Thyroid gland (tissue), 4 donors: ENCODE measurements at places on chromosomes 5 and 9. TPM values are rescaled to one million over a fixed set of nuclear protein-coding genes. Genes with fewer than 3 reads are reported as not detected.

DNA sequence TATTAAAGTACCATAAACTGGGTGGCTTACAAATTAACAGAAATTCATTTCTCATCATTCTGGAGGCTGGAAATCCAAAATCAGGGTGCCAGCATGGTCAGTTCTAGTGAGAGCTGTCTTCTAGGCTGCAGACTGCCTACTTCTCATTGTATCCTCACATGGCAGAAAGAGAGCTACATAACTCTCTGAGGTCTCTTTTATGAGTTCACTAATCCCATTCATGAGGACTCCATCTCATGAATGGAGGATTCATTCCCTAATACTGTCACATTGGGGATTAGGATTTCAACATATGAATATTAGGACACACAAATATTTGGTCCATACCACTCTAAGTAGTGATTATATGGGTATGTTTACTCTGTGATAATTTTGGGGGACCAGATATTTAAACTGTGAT, 84.0 kb downstream of the ERP44 start:
- no peak for DNase-seq

DNA sequence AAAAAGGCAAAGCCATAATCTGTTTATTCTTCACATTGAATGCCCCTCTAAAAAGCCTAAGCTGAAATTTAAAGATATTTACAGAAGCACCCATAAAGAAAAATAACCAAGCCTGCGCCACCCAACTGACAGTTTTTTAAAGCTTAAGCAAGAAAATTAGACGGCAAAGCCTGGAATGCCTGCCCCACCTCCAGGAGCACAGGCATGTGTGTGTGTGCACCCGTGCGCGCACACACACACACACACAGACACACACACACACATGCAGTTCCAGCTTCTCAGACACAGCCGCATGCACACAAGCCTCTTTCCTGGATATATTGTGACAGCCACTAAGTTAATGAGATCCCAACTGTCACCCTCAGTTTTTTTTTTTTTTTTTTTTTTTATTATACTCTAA, 88.2 kb downstream of the FRMD3 start:
- peak; percentile 84 for DNase-seq

DNA sequence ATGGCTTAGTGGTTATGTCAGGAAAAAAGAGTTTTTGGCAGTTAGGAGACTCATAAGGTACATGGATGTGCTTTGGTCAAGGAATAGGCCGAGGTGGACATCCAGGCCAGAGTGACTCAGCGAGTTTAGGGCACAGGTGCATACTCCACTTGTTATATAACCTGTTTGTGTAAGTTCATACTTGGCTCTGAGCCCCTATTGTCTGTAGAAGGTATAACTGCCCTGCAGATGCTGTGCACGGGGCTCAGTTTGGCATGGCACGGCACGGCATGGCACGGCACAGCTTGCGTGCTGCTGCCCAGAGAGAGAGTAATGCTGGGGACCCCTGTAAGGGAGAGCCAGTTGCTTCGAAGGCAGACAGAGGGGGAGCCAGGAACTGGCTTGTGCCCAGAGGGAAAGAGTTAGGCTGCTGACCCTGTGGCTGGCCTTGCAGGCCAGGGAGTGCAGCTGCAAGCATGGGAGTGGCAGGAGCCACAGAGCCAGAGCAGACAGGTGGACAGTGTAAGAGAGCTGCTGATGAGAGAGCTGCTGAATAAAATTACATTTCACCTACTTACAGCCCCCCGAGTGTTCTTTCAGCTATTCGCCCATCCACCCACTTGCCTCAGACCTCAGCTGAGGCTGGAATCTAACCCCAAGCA, 32.2 kb downstream of the GCNT4 start:
- no peak for DNase-seq

GRCh38 chr5:17228821-17229291, 11.4 kb downstream of the BASP1 start:
- peak; percentile 15 for DNase-seq

GRCh38 chr5:150372639-150373038, 15.1 kb downstream of the TCOF1 start:
- no peak for DNase-seq

- no peak for DNase-seq
These were observed 119.0 kb downstream of the SV2C start for GRCh38 chr5:76202182-76202581.

DNA sequence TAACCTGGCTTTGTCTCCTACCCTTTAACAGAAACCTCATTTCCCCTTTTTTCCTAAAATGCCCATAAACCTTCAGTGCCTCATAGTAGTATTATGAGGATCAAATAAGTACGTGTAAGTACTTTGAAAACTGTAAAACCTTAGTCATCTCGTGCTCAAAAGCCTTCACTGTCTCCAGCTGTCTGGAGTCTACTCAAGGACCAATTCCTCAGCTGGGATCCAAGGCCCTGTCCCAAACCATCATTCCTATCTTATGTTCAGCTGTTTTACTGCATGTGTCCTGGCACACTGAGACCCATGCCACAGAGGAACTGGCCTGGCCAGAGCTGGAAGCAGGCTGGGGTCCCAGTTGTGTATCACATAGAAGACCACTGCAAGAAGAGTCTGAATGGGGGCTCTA, 15.9 kb downstream of the ADAMTSL1 start:
- no peak for DNase-seq

GRCh38 chr9:7130266-7130820, 372.6 kb downstream of the KDM4C start:
- no peak for DNase-seq

- DNase-seq = no peak
These were observed 67.9 kb downstream of the XRCC4 start for GRCh38 chr5:83145241-83145640.

DNA sequence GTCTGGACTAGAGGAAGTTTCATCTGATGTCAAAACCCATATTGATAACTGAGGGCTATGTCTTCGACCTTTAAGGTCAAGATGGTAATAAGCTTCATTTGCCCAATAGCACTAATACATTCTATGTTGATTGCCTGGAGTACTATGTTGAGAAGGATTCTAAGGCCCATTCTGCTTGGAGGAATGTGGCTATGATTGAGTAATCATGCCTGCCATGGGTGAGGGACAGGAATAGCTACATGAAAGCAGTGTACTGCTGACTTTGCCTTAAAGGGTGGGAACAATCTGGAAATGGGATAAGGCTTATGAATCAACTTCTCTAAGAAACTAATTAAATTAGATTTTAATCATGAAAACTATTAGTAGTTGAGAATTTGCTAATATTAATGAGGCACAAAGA, 13.6 kb downstream of the NNT start:
- DNase-seq = peak; percentile 24

DNA sequence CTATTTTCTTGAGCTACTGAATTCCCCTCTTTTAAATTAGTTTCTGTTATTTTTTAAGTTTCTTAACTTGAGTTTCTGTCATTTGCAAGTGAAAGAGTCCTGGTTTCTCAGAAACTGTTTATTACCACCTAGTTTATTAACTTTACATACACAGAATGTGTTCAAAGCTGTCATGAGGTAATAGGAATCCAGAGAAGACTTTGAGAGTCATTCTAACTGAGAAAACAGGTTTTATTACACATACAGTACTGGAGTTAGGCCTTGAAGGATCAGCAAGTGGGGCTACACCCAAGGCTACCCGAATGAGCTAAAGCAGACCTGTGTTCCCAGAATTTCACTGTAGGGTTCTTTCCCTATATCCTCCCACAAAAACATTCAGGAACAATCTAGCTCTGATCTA, 33.1 kb downstream of the FAM114A2 start:
- DNase-seq = no peak

DNA sequence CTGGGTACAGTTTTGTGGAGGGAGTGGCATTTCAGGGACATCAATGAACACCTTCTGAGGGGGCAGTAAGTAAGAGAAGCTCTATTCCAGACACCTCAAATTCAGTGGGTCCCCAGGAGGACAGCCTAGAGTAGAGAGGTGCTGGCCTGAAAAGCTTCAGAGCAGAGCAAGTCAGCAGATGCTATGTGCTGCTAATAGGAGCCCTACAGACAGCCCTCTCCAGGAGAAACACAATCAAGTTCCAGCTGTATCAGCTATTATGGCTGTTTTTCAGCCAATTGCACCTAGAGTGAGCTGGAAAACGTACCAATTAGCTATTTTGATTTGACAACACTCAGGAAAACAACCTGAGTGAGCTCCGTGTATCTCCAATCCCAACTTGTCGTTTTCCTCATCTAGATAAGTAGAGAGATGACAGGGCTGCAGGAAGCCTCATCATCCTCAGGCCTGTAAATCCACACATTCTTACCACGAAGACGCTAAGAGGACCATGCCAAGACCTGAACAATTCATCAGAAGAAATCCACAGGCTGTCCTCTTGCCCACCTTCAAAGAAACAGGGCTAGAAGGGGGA, 104.9 kb downstream of the PIK3R1 start:
- no peak for DNase-seq

DNA sequence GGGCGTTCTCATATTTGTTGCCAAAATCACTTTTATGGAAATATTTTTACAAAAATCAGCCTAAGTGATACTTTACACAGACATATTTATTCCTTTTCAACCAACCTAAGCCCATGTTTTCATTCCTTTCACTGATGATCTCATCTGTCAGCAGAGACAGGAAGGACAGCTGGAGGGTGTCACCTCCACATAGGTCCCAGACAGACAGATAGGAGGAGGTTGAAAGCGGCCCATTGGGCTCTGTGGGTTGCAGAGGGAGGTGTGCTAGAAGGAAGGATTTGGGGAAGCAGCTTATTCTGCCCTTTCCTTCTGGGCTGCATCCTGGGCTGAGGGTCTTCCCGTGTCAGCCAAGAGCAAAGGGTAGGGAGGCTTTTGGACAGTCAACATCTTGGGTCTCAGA, 26.0 kb upstream of the SEMA4D start:
- no peak for DNase-seq

DNA sequence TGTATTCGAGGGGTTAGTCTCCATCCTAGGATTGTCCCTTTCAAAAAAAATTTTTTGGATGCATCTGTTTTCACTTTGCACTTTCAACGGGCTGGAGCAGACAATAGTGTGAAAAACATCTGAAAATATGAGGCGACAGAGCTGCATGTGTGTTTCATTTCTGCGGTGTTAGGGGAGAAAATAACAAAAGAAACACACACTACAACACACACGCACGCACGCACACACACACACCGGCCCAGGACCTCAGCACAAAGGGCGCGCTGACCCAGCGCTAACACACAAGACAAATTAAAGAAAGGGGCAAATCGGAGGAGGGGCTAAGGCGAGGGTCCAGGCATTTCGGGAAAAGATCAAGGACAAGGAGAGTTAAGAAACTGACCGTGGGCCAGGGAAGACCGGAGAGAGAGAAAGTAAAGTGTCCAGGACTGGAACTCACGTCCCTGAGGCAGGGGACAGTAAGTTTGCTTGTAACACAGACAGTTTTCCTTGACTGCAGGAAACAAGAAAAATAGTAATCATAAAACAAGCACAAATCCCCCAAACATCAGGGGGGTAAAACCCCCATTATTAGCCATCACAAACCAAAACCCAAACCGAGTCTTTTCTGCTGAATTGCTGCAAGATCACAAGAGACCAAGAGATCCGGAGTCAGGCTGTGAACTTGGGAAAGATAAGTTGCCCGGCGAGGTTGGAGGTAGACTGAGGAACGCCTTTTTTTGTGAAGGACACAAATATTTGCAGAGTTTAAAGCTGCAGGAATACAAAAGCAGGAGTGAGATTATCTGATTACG, 302.1 kb downstream of the PARP8 start:
- no peak for DNase-seq

- no peak for DNase-seq
These were observed 255.9 kb upstream of the ADRA1B start for GRCh38 chr5:159660401-159660800.

GRCh38 chr5:102815540-102816332, 60.6 kb downstream of the PAM start:
- no peak for DNase-seq

GRCh38 chr5:149811453-149811852, 81.3 kb downstream of the PPARGC1B start:
- no peak for DNase-seq

GRCh38 chr9:4328723-4329122, 28.9 kb upstream of the GLIS3 start:
- DNase-seq = peak; percentile 32

DNA sequence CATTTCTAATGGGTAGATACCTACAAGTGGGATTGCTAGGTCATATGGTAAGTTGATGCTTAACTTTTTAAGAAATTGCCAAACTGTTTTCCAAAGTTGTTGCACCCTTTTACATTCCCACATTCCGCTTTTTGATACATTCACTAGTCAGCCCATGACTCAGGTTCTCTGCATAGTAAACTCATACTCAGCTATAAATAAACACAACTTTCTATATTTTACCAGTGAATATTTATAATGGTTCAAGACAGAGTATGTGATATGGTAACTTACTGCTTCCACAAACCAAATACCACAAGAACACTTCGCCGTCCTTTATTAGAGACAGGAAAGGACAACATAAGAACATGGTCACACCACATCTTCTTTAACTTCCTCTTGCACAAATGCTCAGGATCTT, 54.0 kb downstream of the PLPP1 start:
- no peak for DNase-seq

DNA sequence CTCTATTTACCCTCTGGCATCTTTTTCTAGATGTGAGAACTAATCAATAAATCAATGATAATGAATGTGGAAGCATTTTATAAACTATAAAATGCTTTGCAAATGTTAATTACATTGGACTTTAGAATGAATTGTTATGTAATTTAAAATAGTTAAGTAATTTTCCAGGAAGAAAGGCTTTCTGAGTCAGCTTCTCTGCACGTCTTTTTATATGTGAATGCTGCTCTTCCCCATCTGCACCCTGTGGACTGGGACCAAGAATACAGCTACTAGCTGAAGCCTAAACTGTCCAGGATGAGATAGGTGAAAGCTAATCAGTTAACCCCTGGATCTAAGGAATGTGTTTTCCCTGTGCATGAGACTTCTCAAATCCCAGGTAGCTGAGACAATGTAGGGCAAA, 292.9 kb downstream of the NR3C1 start:
- DNase-seq = no peak

DNA sequence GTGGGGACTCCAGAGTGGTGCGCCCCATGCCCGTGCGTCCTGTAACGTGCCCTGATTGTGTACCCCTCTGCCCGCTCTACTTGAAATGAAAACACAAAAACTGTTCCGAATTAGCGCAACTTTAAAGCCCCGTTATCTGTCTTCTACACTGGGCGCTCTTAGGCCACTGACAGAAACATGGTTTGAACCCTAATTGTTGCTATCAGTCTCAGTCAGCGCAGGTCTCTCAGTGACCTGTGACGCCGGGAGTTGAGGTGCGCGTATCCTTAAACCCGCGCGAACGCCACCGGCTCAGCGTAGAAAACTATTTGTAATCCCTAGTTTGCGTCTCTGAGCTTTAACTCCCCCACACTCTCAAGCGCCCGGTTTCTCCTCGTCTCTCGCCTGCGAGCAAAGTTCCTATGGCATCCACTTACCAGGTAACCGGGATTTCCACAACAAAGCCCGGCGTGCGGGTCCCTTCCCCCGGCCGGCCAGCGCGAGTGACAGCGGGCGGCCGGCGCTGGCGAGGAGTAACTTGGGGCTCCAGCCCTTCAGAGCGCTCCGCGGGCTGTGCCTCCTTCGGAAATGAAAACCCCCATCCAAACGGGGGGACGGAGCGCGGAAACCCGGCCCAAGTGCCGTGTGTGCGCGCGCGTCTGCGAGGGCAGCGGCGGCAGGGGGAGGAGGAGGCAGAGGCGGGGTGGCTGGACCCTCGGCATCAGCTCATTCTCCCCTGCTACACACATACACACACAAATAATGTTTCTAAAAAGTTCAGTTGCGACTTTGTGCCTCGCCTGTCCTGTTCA, 668 bp downstream of the GLIS3 start:
- peak; percentile 61 for DNase-seq

Gene DOCK8
- total RNA-seq = 18.2 TPM

Gene GABRB2
- total RNA-seq = 0.11 TPM

Gene EGFL7
- 92.0 TPM for total RNA-seq

Gene SPRY4
- total RNA-seq = 22.8 TPM

Gene MLANA
- total RNA-seq = not detected

Gene NTNG2
- total RNA-seq = 0.44 TPM

Gene AFAP1L1
- total RNA-seq = 31.2 TPM

Gene FPGS
- 58.5 TPM for total RNA-seq
